ENCODE measurements at places on chromosomes 12 and 14.

GRCh38 chr12:107378609-107379008 is 285.3 kb upstream of the CRY1 start:
- no peak for DNase-seq

- DNase-seq: no peak
Measured at GRCh38 chr14:61296719-61297502, 15.8 kb upstream of the TMEM30B start.

DNA sequence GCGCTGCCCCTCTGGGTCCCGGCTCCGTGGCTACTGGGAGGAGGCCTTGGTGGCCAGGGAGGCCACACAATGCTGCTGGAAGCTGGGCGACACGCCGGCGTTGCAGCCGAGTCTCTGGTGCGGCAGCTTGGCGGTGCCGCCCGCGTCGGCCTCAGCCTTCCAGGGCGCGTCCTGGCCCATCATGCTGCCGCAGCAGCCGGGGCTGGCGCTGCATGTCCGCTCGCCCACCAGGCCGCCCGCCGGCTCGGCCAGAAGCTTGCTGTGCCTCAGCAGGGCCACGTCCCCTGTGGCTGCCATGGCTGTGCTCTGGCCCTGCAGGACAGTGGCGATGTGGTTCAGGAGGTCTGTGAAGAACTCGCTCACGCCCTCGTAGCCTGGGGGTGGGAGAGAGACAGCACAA is 18.6 kb downstream of the CHGA start:
- DNase-seq: no peak

- DNase-seq: no peak
Measured at GRCh38 chr12:53804429-53804828, 52.6 kb upstream of the CISTR start.

GRCh38 chr12:65602253-65602609 is 222.1 kb upstream of the HMGA2 start:
- DNase-seq: no peak

DNA sequence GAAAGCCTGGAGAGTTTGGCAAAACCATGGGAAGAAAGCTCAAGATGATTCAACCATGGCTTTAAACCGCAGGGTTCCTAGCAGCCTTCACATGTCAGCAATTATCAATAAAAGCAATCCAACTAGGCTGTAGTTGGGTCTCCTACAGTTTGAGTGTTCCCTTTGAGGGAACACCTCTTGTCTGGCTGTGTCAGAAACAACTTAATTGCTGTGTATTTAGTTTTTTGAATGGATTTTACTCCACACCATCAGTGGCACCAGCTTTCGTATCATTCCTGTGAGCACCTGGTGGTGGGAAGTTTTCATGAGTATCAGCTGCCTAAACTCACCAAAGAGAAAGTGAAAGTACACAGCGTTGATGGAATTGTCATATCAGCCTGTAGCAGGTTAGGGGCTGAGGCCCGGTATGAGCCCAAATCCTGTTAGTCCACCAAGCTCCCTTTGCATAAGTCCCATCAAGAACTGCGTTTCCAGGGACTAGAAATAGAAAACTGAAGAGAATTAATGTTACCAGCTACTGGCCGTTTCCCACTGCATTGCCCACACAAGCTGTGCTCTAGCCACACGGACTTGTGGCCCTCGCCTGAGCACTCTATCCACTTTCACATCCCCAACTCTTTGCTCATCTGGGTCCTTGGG is 10.9 kb upstream of the IL26 start:
- DNase-seq: no peak

DNA sequence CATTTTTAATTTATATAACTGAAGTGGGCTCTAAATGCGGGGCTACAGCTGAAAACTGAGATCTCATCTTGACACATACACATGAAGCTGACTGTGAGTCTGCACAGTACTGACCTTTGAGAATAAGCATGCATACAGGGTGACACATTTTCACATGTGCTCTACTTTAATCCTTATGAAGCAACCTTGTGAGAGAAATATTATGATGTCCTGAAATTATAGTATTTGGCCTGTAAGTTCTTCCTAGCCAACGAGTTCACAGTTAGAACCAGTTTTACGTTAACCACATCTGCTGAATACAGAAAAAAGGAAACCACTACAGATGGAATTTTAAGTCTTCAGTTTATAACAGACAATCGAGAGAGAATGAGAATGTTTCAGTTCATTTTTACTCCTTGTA is 70.3 kb downstream of the SPPL3 start:
- no peak for DNase-seq

GRCh38 chr14:69345402-69345801 is 52.7 kb downstream of the ERH start:
- no peak for DNase-seq

DNA sequence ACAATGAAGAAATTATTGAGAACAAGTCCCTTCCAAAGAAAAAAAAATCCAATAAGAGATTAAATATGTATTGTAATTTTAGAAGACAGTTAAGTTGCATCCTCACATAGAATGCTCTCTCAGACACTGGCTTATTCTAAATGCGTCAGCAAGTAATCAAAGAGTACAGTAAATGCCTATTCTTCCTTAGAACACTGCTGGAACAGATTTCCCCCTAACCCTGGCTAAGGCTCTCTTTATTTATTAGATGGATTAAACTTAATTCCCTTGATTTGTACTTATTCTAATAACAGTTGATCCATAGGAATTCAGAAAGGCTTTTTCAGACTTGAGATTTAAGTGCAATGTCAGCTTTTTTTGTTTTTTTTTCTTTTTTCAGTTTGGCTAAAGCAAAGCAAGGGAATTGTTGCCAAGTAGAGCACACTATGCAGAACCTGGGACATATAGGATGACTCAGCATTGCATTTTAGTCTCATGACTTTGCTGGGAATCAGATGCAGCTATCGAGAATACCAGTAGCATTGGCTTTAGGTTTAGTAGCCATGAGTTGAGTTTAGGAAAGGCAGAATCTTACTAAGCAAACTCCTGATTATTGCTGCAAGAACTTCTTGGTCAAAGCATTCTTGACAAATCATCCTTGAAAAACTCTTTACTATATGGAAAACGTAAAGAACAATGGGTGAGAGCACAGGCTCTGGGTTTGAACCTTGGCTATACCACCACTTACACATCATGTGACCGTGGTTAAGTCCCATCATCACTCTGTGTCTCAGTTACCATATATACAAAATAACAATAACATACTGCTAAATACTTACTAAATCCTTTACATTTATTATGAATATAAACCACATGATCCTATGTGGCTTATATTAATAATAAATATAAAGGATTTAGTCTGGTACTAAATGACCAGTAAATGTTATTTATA is 26.7 kb downstream of the MED21 start:
- no peak for DNase-seq

- DNase-seq: no peak
Measured at GRCh38 chr14:103606963-103607668, 21.9 kb upstream of the KLC1 start.

DNA sequence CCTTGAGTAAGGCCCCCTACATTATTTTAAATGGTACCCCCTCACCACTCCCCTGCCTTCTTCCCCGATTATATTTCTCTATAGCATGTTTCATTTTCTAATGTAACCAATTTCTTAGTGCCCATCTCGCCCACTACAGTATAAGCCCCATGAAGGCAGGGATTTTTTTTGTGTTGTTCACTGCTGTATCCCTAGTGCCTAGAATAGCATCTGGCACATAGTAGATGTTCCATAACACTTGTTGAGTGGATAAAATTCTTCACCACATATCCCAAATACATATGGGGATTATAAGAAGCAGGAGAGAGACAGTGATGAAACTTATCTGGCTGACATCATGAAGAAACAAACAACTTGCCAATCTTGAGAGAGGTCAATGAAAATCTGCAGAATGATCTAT is 11.5 kb downstream of the FBXO21 start:
- no peak for DNase-seq

- no peak for DNase-seq
Measured at GRCh38 chr12:44571006-44571550, 305.0 kb downstream of the NELL2 start.

- no peak for DNase-seq
Measured at GRCh38 chr12:126038434-126038833, 973.2 kb downstream of the AACS start.

DNA sequence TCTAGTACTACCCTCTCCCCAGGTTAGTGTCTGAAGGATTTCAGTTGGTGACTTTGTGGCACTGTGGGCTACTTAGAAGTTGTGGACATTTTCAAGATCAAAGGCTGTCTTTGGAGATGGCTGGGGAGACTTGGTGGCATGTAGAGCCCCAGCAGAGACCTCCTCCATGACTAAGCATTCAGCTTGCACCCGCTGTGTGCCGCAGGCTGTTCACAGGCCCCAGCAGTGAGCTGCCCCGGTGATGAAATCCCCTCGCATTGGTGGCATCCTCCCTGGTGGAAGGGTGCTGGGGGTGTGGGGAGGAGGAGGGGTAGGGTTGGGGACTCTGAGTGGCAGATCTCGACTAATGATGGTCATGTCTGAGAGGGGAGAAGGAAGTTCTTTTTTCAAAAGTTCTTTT is 173.9 kb downstream of the TSPAN9 start:
- no peak for DNase-seq

DNA sequence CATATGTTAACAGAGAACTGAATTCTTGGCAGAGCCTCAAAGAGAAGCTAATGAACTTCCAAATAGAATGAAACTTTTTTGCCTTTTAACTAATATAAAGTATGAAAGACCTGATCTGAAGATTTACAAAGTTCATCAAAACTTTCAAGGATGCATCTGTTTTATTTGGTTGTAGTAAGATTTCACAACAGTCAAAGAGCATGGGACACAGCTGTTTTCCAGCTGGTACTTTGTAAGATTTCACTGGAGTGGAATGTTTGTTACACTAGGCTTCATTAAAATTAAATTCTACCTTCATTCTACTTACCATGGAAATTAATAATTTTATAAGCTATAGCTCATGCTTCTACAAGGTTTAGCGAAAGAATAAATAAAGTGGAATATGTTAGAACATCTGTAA is 351.2 kb downstream of the SLC6A15 start:
- no peak for DNase-seq

DNA sequence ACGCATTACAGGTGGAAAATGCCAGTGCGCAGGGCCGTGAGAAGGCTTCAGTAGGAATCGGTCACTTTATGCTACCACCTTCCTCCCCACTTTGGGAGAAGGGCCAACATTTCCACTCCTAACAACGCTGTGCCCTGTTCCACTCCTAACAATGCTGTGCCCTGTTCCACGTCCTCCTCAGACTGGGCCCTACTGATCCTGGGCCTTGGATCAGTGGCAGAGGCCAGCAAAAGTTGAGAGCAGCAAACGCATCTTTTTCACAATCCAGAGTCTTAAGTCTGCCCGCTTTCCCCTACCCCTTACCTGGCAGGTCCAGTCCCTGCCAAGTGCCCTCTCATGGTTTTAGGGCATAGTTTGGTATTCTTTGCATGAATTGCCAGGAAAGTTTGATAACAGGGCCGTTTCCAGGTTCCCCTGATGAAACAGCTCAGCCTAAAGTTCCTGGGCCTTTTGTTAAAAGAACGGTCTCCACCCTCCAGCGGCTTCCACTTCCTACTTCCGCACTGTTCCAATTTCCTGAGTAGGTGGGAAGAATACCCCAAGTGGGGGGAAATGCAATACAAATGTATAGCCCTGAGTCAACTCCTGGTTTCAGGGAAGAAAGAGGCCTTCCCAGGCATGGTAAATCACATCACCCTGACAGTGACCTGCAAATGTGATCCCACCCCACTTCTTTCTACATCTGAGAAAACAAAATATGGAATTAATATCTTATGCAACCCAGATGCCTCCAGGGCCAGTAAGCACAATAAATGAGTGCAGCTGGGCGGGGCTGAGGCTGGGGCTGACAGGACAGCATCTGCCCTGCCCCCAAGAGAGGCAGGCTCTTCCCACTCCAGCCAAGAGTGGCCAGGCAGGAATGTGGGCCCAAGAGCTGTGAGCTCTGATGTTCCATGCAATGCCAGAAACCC is 15.0 kb downstream of the KCTD10 start:
- no peak for DNase-seq

DNA sequence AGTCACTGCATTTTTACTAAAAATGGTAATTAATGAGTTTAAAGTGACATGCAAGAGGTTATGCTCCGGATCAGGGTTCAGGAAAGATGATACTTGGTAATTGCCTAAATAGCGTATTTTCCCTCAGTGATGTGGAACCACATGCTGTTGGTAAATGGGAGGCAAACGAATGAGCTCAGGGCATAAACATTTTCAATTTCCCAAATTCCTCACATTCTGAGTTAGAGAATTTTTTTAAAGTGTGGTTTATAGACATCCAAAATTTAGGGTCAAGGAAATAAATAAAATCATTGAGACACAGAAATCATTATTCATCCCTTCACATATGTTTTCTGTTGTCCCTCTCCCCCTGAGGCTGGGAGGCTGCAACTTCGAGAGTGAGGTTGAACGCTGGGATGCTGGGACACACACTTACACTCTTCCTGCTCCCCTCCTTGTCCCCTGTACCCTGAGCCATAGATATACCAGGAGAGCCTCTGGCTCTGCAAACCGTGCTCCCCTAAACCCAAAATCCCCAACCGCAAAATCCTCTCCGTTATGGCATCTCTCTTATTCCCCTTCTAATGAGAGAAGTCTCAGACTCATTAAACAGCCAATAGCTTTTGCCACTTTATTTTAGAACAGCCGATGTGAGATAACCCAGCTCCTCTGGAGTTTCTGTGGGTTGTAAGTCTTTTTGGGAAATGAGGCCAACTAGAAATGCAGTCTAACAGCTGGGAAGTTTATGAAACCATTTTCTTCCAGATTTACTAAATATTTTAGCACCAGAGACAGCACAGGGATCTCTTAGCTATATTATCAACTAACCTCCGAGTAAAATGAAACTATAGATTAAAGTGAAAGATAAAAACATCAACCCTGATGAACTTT is 21.4 kb upstream of the ADGRD1 start:
- no peak for DNase-seq

Measured in cortex of kidney (tissue), 1 donor.